ENCODE measurements at places on chromosomes 16 and 17. TPM values are rescaled to one million over a fixed set of nuclear protein-coding genes. Genes with fewer than 3 reads are reported as not detected.

- no peak for DNase-seq
These were observed 14.5 kb downstream of the MMP28 start for GRCh38 chr17:35780950-35781349.

- DNase-seq: no peak
These were observed 4.9 kb downstream of the FOXC2 start for GRCh38 chr16:86571530-86571915.

- DNase-seq: no peak
These were observed 538 bp downstream of the TM4SF5 start for GRCh38 chr17:4772235-4772613.

DNA sequence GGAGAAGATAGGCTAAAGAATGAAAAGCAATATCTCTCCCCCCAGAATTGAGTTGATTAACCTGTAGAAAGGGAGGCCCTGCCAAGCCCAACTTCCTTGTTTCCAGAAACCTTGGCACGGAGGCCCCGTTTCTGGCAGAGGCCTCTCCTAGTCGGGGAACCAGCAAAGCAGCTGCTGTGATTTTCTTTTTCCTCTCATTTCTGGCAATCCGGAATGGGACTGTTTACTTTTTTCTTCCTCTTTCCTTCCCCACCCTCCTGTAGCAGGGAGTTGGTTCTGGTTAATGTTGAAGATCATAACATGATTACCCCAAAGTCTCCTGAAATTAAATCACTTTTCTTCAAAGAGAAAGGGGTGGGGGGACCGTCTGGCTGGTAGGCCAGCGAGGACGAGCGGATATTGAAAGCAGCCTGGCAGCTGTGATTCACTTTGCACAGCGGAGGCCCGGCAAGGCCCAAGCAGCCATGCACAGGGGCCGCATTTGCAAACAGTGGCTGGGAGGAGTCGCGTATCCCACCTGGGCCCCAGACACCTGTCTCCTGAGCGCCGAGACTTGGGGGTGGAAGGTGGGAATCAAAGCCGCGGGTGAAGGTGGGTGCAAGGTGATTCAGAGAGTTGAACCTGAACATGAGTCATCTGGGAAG is 51.5 kb downstream of the NTN1 start:
- DNase-seq: no peak

- no peak for DNase-seq
These were observed 206.4 kb downstream of the KATNIP start for GRCh38 chr16:27756206-27756970.

GRCh38 chr17:39933912-39934311 is 6.4 kb downstream of the LRRC3C start:
- no peak for DNase-seq

DNA sequence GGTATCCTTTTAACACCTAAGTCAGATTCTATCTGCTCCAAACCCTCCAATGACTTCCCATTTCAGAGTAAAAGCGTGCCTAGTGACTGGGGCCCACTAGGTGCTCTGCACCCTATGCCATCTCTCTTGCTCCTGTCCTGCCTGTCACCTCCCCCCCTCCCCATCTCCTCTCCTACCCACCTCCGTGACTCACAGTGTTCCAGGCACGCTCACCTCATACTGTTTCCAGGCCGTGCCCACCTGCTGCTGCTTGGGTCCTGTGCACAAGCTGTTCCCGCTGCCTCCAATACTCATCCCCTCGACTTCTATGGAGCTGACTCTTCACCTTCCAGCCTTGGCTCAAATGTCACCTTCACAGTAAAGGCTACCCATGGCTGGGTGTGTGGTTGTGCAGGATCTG is 21.7 kb downstream of the DNAH3 start:
- DNase-seq: no peak

DNA sequence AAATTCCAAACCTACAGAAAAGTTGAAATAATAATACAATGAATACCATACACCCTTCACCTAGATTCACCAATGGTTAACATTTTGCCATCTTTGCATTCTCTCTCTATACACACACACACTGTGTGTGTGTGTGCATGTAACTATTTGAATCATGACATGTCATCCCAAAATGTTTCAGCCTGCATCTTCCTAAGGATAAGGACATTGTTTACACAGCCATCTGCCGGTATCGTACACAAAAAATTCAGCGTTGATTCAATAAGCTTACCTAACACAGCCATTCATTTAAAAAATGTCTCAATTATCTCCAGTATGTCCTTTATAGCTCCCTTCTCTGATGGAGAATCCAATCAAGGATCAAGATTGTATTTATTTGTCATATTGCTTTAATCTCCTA is 3.9 kb downstream of the MXRA7 start:
- DNase-seq: no peak

GRCh38 chr16:80968386-80969113 is 38.1 kb downstream of the CMC2 start:
- no peak for DNase-seq

DNA sequence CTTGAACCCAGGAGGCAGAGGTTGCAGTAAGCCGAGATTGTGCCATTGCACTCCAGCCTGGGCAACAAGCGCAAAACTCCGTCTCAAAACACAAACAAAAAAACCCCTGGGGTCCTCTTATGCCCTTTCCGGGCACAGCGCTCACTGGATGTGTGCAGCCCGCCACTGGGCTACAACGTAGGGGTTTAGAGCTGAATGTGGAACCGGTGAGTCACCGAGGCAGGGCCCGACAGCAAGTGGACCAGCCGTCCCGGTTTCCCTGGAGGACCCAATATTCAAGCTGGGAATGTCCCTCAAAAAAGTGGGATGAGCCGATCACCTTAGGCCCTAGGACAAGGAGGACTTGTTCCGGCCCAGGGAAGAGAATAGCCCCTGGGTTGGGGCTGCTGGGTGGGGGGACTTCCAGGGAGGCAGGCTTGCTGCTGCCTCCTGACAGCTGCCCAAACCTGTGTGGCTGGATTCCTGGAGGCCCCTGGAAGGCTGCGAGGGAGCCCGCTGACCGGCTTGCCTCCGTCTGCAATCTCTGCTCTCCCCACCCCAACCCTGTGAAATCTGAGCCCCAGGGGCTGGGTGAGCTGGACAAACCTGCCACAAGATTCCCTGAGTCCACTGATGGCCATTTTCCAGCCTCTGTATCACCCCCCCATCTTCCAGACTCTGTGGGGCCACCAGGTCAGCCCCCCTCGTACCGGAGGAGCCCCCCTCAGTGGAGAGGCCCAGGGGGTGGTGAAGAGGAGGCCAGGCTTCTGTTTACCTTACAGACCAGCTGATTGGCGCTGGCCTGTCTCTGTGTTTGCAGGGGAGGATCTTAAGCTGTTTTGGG is 2.9 kb upstream of the CLDN9 start:
- DNase-seq: peak; percentile 70

GRCh38 chr16:8355675-8356074 is 234.6 kb downstream of the TMEM114 start:
- no peak for DNase-seq

DNA sequence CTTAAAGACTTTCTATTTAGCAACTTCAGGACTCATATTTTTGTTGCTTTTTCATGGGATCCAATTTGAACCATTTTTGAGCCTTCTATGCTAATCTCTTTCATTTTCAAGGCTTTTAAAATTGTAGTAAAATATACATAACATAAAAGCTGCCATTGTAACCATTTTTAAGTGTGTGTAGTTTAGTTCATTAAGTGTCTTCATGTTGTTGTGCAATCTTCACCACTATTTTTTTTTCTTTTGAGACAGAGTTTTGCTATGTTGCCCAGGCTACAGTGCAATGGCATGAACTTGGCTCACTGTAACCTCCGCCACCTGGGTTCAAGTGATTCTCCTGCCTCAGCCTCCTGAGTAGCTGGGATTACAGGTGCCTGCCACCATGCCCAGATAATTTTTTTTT is 451.6 kb downstream of the TMEM114 start:
- DNase-seq: no peak

DNA sequence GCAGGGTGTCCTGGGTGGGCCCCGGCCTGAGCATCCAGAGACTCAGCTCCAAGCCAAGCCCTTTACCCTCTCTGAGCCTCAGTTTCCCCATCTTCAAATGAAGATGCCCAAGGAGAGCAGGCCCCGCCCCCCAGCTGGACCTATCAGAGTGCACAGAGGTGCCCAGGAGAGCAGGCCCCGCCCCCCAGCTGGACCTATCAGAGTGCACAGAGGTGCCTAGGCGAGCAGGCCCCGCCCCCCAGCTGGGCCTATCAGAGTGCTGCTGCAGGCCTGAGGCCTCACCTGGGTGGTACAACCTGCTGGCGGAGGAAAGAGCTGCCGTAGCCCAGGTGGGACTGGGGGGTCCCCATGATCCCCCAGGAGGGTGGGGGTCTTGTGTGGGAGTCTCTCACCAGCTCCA is 3.4 kb upstream of the SSTR5 start:
- no peak for DNase-seq

- peak; percentile 82 for DNase-seq
These were observed 45.9 kb downstream of the SOCS3 start for GRCh38 chr17:78313735-78314648.

- DNase-seq: no peak
These were observed 44.7 kb downstream of the HS3ST3A1 start for GRCh38 chr17:13557077-13557476.

- DNase-seq: no peak
These were observed 420.4 kb downstream of the WWOX start for GRCh38 chr16:78519896-78520295.

DNA sequence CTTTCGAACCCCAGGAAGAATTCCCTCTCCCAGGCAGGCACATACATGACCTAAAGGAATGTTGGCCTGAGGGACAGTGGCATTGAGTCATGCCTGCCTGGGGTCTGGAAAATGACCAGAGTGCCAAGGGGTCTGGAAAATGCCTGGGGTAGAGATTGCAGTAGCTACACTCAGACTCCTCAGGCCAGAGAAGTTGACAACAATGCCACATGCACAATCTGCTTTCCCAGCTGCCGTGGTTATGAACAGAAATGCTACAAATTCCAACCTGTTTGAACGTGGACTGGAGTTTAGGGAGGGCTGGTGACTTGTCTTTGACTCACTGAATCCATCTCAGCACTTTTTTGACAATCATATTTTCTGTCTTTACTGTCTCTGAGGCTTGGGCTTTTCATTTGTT is 250.0 kb downstream of the ABCC12 start:
- DNase-seq: peak; percentile 93

GRCh38 chr17:16258901-16259300 is 41.9 kb downstream of the PIGL start:
- DNase-seq: no peak

DNA sequence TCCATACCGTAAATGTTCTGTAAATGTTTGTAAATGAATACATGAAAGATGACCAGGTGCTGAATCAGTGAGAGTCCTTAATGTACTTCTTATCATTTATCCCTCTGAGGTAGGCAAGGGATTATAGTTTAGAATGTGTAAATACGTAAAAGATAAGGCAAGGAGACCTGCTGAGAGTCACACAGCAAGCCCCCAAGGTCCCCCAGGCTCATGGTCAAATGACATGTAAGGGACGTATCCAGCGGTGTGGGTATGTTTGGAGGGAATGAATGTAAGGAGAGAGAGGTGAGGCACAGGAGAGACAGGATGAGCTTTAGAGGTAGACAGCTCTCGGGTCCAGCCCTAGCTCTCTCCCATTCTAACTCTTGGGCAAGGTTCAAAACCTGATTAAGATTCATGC is 341.8 kb downstream of the WWOX start:
- no peak for DNase-seq

DNA sequence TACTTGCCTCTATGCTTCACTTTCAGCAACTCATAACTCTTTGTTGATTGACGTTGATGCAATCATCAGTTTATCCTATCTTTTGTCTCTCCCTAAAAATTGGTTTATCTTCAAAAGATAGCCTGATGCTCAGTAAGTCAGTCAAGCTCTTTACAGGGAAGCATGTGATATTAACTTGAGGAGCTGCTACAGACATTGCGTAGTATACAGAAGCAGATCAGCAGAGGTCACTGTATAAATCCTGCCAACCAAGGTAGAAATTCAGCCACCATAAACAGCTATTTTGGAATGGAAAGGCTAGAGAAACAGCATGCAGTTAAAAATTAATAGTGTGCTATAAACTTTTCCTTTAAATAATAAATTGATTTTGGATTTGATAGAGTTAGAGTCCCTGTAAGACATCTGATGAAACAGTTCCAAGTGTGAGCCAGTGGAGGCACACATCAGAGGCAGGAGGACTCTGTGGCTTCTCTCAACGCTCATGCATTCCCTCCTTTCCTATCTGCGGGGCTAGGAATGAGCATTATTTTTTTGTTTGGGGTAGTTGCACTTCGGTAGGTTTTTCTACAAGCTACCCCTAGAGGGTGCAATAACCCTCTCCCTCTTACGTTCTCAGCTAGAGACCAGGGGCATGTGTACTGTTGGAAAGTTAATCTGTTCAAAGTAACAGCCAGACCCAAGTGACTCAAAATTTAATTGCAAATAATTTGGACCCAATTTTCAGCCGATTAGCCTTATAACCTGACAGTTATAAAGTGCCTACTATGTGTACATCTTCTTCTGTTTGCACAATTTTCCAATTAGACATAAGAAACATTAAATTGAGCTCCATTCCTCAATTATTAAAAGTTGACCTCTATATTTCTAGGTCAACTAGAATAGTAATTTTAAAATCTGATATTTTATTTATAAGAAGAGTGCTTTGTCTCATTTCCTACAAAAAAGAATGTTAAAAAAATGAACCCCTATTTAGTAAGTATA is 647.7 kb upstream of the SOX9 start:
- no peak for DNase-seq

- no peak for DNase-seq
These were observed 11.5 kb downstream of the RPGRIP1L start for GRCh38 chr16:53692146-53692545.

DNA sequence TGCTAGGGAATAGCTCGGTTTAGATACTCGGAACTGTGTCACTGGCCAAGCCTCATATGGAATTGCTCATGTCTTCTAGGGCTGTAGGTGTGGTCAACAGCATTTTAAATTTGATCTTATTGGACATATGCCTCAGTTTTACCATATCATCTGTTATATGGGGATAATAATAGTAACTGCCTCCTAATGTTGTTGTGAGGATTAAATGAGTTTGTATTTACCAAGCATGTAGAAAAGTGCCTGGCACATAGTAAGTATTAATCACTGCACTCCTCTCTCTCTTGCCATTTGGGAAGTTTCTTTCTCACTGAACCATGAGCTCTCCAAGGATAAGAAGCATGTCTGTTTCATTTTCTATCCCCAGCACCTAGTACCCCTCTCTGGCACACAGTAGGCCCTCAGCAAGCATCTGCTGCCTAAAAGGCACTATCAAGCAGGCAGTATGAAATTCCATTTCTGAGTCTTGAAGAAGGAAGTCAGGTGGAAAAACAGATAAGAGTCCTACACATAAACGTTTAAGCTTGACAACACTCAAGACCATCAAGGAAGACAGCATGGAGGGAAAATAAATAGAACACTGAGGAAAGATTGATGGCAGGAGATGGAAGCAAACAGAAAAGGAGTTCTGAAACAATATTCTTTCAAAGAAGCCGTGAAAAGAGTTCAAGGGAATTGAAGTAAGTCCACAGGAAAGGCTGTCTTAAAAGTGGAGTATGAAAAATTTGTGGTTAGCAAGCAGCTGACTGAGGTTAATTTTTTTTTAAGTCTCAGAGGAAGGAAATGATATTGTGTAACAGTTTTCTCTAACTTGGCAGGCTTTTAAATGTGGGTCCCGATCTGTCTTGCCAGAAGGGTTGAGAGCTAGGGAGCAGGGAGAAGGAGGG is 2.2 kb upstream of the ATP6V0A1 start:
- DNase-seq: peak; percentile 54

Gene COL1A1
- 4.7 TPM for total RNA-seq

Gene KRTAP4-3
- not detected for total RNA-seq

Gene TMEM92
- total RNA-seq: 6.5 TPM

Gene ZFP3
- 1.4 TPM for total RNA-seq

Gene MGAT5B
- 0.65 TPM for total RNA-seq

Gene CDH8
- total RNA-seq: 0.21 TPM

Gene CHST4
- 0.11 TPM for total RNA-seq

Gene KCNJ18
- not detected for total RNA-seq

Gene NOL3
- total RNA-seq: 16.9 TPM

Data from foreskin keratinocyte (primary cell).